A549 treated with ZK216348 at 1 μM for 4 hours (cell line): ENCODE measurements at places on chromosomes 3 and 15. TPM values are rescaled to one million over a fixed set of nuclear protein-coding genes. Genes with fewer than 3 reads are reported as not detected.

The CORO2B gene
- total RNA-seq: 2.4 to 3.9 TPM (median 3.1 TPM) in 5 replicates

The SNX4 gene
- total RNA-seq: 18.9 to 28.7 TPM (median 23.8 TPM) in 5 replicates

The HHLA2 gene
- 0.07 to 0.15 TPM in 2 of 5 replicates, not detected in the others for total RNA-seq

The LRRK1 gene
- total RNA-seq: 12.4 to 24.6 TPM (median 20.9 TPM) in 5 replicates

The HCN4 gene
- total RNA-seq: 0.15 to 0.40 TPM (median 0.32 TPM) in 5 replicates

The CPLX3 gene
- 0.07 TPM in 1 of 5 replicates, not detected in the others for total RNA-seq

The ATP13A5 gene
- not detected in 5 replicates for total RNA-seq

The NEK10 gene
- total RNA-seq: 0.51 to 1.2 TPM (median 0.89 TPM) in 5 replicates
